ENCODE measurements at places on chromosomes 11 and 22. TPM values are rescaled to one million over a fixed set of nuclear protein-coding genes. Genes with fewer than 3 reads are reported as not detected.

The DKK3 gene
- total RNA-seq = 175 TPM

The DMC1 gene
- total RNA-seq = 0.49 TPM

The RGL4 gene
- not detected for total RNA-seq

The OR5T2 gene
- not detected for total RNA-seq

The UBQLN3 gene
- not detected for total RNA-seq

The MPEG1 gene
- total RNA-seq = 2.1 TPM

The UBQLNL gene
- 0.29 TPM for total RNA-seq

The MRGPRE gene
- total RNA-seq = not detected

The MLC1 gene
- total RNA-seq = 0.15 TPM

The TMA7B gene
- not detected for total RNA-seq

The MRE11 gene
- total RNA-seq = 11.7 TPM

The OR52I1 gene
- total RNA-seq = not detected

The KRTAP5-10 gene
- total RNA-seq = not detected

The PGR gene
- total RNA-seq = 0.65 TPM

The MS4A2 gene
- total RNA-seq = 1.8 TPM

The ARVCF gene
- 40.3 TPM for total RNA-seq

The FIBIN gene
- 11.7 TPM for total RNA-seq

The PLET1 gene
- total RNA-seq = not detected

The TRPC6 gene
- total RNA-seq = 7.3 TPM

The RAB38 gene
- 54.7 TPM for total RNA-seq

The OR6M1 gene
- not detected for total RNA-seq
